ENCODE measurements at places on chromosomes 16 and 17.

- no peak for DNase-seq
These were observed 152.1 kb downstream of the PMP22 start for GRCh38 chr17:15112846-15113617.

- DNase-seq: no peak
These were observed 38.6 kb downstream of the COX10 start for GRCh38 chr17:14107889-14108288.

GRCh38 chr16:86665319-86665675 is 86.9 kb downstream of the FOXL1 start:
- DNase-seq: no peak

DNA sequence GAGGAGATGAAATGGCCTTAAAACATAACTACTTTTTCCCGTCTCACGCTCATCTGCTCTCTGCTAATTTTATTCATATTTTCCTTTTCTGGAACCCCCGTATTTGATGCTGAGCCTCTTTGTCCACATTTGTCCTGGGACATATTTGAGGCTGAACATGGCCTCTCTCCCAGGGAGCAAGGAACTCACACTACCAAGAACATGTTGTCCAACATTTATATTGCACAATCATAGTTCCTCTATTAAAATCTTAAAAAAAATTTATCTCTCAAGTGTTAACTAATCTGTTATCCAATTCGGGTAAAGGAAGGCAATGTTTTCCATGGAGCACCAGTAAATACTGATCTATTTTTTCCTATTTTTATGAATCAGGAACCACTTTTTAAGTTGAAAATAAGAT is 60.2 kb downstream of the CMC2 start:
- no peak for DNase-seq

- DNase-seq: no peak
These were observed 235.7 kb downstream of the STX8 start for GRCh38 chr17:9339958-9340357.

GRCh38 chr16:84832488-84833143 is 12.8 kb downstream of the CRISPLD2 start:
- DNase-seq: no peak

GRCh38 chr17:35795007-35795870 is at the start of gene MMP28:
Gene MMP28 (minus strand): TSS chr17:35795641. CDS start chr17:35795377, 264 bp downstream.
- peak; percentile 42 for DNase-seq

GRCh38 chr16:78993346-78993745 is 607.2 kb downstream of the MAF start:
- DNase-seq: no peak

DNA sequence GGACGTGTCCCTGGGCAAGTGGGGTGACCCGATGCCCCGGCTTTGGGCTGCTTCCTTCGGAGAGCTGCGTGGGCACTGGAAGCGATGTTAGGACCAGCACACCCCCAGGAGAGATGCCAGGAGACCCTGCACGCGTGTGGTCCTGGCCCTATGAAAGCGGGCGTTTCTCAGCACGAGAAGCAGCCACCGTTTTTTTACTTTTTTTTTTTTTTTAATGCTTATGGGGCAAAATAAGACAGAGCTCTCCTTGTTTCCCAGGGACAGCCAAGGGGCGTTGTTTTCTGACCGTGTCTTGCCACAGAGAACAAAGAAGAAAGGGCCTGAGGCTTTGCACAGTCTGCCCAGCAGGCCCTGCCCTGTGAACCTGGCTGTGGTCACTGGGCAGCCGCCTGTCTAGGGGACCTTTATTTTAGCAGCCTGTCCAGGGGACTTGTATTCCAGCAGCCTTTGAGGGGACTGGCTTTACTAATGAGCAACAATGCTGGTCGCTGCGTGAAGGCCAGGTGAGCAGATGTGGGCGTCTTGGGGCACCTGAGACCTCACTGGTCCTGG is 996 bp downstream of the SLC25A10 start:
- no peak for DNase-seq

DNA sequence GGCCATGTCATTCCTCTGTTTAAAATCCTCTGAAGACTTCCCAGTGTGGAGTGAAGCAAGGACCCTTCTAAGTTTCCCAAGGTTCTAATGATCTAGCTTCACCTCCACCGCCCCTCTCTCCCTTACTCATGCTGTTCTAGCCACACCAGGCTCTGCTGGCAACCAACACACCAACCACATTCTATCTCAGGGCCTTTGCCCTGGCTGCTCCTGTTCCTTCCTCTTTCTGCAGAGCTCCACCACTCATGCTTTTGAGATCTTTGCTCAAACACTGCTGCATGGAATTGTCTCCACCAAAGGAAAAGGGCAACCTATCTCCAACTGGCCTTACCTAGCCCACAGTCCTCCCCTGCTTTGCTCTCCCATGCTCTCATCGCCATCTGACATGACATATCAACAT is 128.7 kb downstream of the XYLT1 start:
- DNase-seq: no peak

- DNase-seq: no peak
These were observed 72.0 kb upstream of the MARCHF10 start for GRCh38 chr17:62880120-62880519.

- peak; percentile 20 for DNase-seq
These were observed 8.0 kb upstream of the SLC35B1 start for GRCh38 chr17:49715717-49716279.

- no peak for DNase-seq
These were observed 564.5 kb downstream of the CDH8 start for GRCh38 chr16:61471737-61472136.

GRCh38 chr17:6347776-6348175 is 87.1 kb downstream of the AIPL1 start:
- no peak for DNase-seq

DNA sequence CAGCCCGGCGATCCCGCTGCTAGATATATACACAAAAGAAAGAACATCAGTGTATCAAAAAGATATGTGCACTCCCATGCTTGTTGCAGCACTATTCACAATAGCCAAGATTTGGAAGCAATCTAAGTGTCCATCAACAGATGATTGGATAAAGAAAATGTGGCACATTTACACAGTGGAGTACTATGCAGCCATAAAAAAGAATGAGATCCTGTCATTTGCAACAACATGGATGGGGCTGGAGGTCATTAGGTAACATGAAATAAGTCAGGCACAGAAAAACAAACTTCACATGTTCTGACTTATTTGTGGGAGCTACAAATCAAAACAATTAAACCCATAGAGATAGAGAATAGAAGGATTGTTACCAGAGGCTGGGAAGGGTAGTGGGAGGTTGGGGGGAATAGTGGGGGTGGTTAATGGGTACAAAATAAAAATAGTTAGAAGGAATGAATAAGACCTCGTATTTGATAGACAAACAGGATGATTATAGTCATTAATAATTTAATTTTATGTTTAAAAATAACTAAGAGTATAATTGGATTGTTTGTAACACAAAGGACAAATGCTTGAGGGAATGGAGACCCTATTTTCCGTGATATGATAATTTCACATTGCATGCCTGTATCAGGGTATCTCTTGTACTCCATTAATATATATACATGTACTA is 176.7 kb upstream of the NOG start:
- DNase-seq: no peak

DNA sequence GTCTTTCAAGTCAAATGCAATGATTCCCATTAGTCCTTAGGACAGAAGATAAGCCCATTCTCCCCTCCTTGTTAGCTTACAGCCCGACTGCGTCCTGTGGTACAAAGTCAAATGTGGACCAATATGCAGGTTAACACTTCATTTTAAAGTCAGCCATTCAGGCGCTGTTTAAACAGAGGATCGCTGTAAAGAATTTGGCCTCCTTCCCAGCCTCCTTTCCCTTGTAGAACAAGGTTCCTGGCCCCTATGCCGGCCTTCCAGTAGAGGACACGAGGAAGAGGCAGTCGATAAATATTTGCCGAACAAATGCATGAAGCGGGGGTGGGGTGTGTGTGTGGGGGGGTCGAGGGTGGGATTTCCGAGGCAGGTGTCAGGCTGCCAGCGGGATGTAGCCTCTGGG is 4.3 kb downstream of the SDK2 start:
- no peak for DNase-seq

DNA sequence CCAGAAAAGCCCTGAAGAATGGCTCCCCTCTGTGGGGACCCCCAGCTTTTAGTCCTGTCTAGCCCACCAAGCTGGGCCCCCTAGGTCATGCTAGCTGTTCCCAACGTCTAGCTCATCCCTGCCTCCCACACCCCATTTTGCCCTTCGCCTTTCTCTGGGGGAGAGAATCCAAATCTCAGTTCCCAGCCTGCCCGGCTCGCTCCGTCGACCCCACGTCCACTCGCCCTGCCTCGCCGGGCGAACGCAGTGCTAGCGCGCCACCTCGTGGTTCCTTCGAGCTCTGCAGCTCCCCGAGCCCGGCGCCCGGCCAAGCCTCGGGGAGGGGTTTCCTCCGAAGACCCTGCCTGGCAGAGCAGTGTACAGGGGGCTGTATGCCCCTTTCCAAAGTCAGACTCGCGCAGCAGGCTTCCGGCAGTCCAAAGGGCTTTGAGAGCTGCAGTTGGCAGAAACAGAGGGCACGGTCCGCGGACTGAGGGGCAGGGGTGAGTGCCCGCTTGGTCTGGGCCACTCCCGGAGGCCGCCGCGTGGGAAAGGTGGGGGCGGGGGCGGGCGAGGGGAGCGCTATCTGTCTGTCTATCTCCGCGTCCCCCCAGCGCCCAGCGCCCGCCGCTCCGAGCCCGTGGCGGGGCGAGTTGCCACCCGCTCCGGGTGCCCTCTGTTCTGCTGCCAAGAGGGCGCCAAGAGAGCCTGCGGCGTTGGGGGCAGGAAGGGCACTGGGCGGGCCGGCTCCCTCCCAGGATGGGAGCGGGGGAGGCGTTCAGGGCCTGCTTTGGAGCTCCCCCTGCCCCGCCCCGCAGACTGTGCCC is 1.7 kb upstream of the DLX3 start:
- DNase-seq: peak; percentile 42

DNA sequence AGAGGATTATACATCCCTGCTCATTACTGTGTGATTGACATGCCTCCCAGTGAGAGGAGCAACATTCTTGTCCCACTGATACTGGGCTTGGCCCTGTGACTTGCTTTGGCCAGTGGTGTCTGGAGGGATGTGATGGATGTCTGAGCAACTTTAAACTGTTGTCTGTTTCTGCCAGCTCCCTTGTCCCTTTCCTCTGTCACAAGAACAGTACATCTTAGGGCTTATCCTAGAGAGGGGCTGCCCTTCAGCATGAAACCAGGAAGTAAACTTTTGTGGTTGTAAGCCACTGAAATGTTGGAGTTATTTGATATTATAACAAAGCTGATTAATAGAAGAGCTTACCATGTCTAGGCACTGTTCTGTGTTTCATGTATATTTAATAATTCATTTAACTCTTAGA is 82.9 kb upstream of the GPRC5B start:
- no peak for DNase-seq

- no peak for DNase-seq
These were observed 393.7 kb upstream of the DYNLRB2 start for GRCh38 chr16:80147026-80147655.

DNA sequence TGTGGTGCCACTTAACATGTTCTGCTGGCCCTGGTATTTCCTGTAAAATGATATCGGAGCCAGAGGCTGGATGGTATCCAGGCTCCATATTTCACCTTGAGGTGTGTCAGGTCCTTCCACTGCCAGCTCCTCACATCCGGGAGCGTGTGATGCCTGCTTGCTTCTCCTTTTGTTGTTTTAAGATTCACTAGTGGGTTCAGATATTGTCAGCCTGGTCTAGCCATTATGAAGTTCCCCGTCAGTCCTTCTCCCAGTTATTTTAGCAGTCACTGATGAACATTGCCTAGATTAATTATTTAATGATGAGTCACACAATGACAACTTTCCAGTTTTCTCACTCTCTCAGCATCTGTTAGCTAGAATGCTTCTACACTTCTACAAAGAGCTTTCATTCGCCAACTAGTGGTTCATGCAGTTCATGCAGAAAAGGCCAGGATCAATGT is 11.3 kb downstream of the DNAAF1 start:
- DNase-seq: no peak

- DNase-seq: no peak
These were observed 17.0 kb upstream of the NUDT7 start for GRCh38 chr16:77705351-77705750.

- DNase-seq: no peak
These were observed 74.7 kb upstream of the NKD1 start for GRCh38 chr16:50473356-50473945.

DNA sequence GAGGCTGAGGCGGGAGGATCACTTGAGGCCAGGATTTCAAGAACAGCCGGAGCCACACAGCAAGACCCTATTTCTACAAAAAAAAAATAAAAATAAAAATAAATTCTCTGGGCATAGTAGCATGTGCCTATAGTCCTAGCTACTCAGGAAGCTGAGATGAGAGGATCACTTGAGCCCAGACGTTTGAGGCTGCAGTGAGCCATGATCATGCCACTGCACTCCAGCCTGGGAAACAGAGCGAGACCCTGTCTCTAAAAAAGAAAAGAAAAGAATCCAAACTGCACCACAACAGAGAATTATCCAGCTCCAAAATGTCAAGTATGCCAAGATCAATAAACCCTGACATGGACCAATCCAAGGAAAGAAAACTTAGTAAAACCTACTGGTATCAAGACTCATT is 78.9 kb upstream of the NOL11 start:
- no peak for DNase-seq

DNA sequence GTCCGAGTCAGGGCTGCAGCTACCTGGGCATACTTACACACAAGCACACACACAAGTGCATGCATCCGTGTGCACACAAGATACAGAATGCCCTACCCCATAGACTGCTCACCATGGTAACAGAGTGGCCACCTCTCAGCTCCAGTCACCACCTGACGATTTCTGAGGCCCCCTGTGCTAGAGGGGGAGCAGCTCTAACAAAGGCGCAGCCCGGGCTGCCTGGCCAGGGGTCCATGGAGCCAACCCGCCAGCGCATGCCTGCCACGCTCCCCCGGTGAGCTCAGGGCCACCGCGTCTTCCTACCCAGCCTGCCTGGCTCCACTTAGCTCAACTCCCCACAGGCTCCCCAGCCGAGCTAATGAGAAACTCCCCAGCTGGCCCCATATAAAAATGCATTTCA is 75.5 kb downstream of the ZNF423 start:
- no peak for DNase-seq

DNA sequence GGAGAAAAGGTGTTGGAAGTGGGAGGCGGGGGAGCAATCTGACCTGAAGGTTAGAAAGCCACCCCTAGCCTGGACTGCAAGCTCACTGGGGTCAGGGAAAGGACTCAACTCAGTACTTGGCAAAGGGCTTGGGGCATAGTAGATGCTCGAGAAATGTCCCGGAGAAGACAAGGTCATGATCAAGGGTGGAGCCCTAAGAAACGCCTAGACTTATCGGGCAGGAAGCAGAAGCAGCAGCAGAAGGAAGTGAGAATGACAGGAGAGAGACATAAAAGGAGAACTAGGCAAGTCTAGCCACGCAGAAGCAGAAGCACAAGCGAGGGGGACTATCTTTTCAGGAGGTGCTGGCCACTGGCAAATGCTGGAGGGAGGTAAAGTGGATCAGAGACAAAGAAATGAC is 10.2 kb downstream of the COTL1 start:
- no peak for DNase-seq

GRCh38 chr16:52912565-52913173 is 140.0 kb downstream of the CHD9NB start:
- peak; percentile 13 for DNase-seq

- DNase-seq: no peak
These were observed 23.0 kb downstream of the RANBP10 start for GRCh38 chr16:67783353-67783725.
